Airway epithelial cell (primary cell): ENCODE measurements at places on chromosomes 16 and 17. TPM values are rescaled to one million over a fixed set of nuclear protein-coding genes. Genes with fewer than 3 reads are reported as not detected.

The TBX21 gene
- total RNA-seq = not detected in 2 replicates

The PDE6G gene
- total RNA-seq = 1.4 TPM in 1 of 2 replicates, not detected in the other

The KCNJ18 gene
- not detected in 2 replicates for total RNA-seq

The NLRC5 gene
- 0.28 and 0.92 TPM in 2 replicates for total RNA-seq

The RNF222 gene
- total RNA-seq = 1.4 and 2.2 TPM in 2 replicates

The KRT16 gene
- 4,917 and 6,689 TPM in 2 replicates for total RNA-seq

The TAC4 gene
- not detected in 2 replicates for total RNA-seq

The FSCN2 gene
- total RNA-seq = 0.14 TPM in 1 of 2 replicates, not detected in the other

The RPRML gene
- total RNA-seq = 0.28 TPM in 1 of 2 replicates, not detected in the other

The SHBG gene
- 0.28 and 0.51 TPM in 2 replicates for total RNA-seq

The CCL8 gene
- total RNA-seq = not detected in 2 replicates

The BANP gene
- 11.9 and 14.2 TPM in 2 replicates for total RNA-seq

The CHST5 gene
- total RNA-seq = not detected in 2 replicates

The TTYH2 gene
- total RNA-seq = 1.2 and 1.7 TPM in 2 replicates

The CSH1 gene
- not detected in 2 replicates for total RNA-seq

The CTF1 gene
- total RNA-seq = 1.6 and 2.5 TPM in 2 replicates

The KRT39 gene
- not detected in 2 replicates for total RNA-seq

The SLX4 gene
- 4.5 and 5.3 TPM in 2 replicates for total RNA-seq

The TMED6 gene
- not detected in 2 replicates for total RNA-seq

The SHISA9 gene
- total RNA-seq = not detected in 2 replicates

The OTOP3 gene
- 0.14 and 0.56 TPM in 2 replicates for total RNA-seq

The ST6GALNAC2 gene
- total RNA-seq = 62.2 and 86.3 TPM in 2 replicates

The SECTM1 gene
- total RNA-seq = 4.0 and 8.5 TPM in 2 replicates

The TRPV3 gene
- 2.0 and 4.9 TPM in 2 replicates for total RNA-seq

The STAT3 gene
- total RNA-seq = 53.4 and 72.6 TPM in 2 replicates

The VTN gene
- total RNA-seq = not detected in 2 replicates

The GGA2 gene
- 12.4 and 21.6 TPM in 2 replicates for total RNA-seq

The CSH2 gene
- total RNA-seq = not detected in 2 replicates

The TNP2 gene
- total RNA-seq = not detected in 2 replicates

The EXOSC6 gene
- 24.0 and 25.2 TPM in 2 replicates for total RNA-seq

The CDYL2 gene
- total RNA-seq = 1.1 and 2.6 TPM in 2 replicates

The PRSS53 gene
- 0.65 and 0.78 TPM in 2 replicates for total RNA-seq

The GNAO1 gene
- 0.09 and 0.78 TPM in 2 replicates for total RNA-seq

The UBALD1 gene
- total RNA-seq = 8.1 and 13.3 TPM in 2 replicates

The MYH2 gene
- not detected in 2 replicates for total RNA-seq

The KCTD19 gene
- not detected in 2 replicates for total RNA-seq

The CDH16 gene
- 1.6 and 3.0 TPM in 2 replicates for total RNA-seq

The LITAFD gene
- total RNA-seq = not detected in 2 replicates

The CCDC200 gene
- not detected in 2 replicates for total RNA-seq

The GPATCH8 gene
- total RNA-seq = 10.6 and 17.9 TPM in 2 replicates

The NPIPA7 gene
- 1.1 TPM in 1 of 2 replicates, not detected in the other for total RNA-seq

The CACNG1 gene
- total RNA-seq = not detected in 2 replicates

The CNTNAP4 gene
- not detected in 2 replicates for total RNA-seq

The C16orf92 gene
- total RNA-seq = not detected in 2 replicates

The DBNDD1 gene
- 9.0 and 13.0 TPM in 2 replicates for total RNA-seq

The NACA2 gene
- total RNA-seq = not detected in 2 replicates

The ATP2A1 gene
- 0.14 TPM in 1 of 2 replicates, not detected in the other for total RNA-seq

The KRT40 gene
- total RNA-seq = 0.07 TPM in 1 of 2 replicates, not detected in the other

The TMC7 gene
- total RNA-seq = 1.8 and 3.2 TPM in 2 replicates

The HSD17B2 gene
- total RNA-seq = 0.49 and 8.4 TPM in 2 replicates

The TMC8 gene
- 0.46 and 0.85 TPM in 2 replicates for total RNA-seq

The C1QL1 gene
- 0.42 and 0.71 TPM in 2 replicates for total RNA-seq
